BJ (cell line): ENCODE measurements at places on chromosomes 1 and 21. TPM values are rescaled to one million over a fixed set of nuclear protein-coding genes. Genes with fewer than 3 reads are reported as not detected.

DNA sequence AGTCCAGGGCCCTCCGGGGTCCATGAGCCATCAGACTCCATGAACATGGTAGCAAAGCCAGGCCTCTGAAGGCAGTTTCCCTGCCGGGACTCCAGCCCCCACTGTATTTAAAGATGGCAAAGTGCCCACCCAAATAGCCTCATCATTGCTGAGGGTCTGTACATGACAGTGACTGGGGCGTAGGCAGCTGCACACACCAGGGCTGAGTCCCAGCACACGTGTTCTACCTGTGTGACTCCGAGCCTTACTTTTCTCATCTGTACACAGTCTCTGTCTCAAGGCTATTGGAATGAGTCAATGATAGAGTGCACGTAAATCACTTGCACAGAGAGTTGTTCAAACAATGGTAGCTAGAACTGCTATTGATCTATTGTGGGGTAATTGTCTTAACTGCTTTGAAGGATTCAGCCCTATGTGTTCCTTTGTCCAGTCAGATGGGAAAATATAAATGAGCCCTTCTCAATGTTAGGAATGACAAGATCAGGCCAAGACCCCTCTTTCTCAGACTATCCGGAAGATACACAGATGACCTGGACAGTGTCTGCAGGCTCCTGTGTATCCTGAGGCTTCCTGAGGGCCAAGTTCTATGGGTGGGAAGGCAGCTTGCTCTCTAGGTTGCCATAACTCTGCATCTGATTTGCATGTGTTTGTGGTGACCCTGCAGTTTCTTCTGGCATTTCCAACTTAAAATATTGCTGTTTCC is 48.9 kb downstream of the RASSF5 start:
- no peak for DNase-seq

GRCh38 chr1:222790520-222790919 is 24.3 kb upstream of the DISP1 start:
- DNase-seq, result no peak

DNA sequence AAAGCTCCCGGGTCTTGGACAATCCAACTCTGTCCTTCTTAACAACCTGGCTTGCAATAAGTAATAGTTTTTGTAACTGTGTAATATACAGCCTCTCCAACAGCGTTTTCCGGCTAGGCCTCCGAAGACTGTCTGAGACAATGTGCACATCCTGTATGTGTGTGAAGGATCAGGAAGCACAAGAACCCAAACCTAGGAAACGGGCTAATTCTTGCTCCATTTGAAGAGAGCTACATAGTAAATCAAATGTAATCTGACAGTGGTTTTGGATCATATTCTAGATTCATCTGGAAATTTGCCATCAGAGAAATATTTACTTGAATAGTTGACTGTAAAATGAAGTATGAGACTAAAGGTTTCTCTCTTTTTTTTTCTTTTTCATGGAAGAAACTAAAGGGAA is 1.2 kb downstream of the GPR52 start:
- no peak for DNase-seq

DNA sequence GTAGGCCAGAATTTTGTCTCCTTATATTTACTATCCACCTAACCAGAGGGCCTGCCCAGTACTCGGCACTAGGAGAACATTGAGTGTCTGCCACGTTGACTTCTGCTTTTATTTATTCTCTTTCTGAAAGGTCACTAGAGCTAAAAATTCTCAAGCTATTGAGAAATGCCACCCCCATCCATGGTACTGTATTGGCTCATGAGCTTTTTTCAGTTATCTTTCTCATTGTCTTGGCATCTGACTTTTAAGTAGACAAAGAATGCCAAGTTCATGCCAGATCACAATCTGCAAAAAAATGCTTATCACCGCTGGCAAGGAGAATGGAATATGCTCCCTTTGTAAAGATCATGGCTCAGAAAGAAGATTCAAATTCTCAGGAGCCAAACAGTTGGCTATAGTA is 49.8 kb upstream of the MROH9 start:
- DNase-seq, result no peak

DNA sequence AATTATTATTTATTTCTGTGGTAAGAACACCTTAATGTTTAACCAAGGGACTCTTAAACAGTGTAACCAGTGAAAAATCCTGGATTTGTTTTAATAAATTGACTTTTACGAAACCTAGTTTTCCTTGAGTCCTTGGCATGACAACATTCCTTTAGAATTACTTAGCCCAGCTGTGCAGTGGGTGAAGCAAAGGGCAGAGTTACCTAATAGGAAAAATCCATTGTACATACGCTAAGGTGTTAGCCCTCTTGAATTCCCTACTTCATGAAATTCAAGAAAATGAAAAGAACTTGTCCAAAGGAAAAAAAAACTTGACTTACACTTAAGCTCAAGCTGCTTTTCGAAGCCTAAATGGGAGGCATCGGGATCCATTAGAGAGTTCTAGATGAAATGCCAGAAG is 852.0 kb upstream of the ADAMTS5 start:
- DNase-seq, result no peak

- no peak for DNase-seq
These were observed 7.5 kb upstream of the DAB1 start for GRCh38 chr1:57431400-57431799.

DNA sequence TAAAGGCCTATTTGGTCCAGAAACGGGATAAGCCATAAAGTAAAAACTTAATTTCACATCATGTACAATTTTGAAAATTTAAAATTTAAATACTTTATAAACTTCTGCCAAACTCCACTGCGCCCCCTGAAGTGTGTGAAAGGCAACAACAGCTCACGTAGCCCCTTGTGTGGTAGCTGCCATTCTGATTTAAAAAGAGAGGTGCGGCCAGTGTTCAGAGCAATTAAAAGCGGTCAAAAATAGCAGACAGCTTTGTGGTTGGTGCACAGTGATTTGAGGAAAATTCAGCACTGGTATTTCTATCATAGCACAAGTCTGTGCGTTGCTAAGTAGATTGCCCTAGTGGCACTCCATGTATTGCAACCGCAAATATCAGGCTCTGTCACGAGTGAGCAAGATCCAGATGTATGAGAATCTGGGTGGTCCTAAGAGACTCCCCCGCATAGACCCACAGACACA is 122.5 kb downstream of the ATG4C start:
- DNase-seq, result no peak

The SHISAL2A gene
- polyA plus RNA-seq, result not detected in 2 replicates

The NUDT17 gene
- polyA plus RNA-seq, result 4.3 and 4.5 TPM in 2 replicates
